ENCODE measurements at places on chromosomes 1 and 21.

DNA sequence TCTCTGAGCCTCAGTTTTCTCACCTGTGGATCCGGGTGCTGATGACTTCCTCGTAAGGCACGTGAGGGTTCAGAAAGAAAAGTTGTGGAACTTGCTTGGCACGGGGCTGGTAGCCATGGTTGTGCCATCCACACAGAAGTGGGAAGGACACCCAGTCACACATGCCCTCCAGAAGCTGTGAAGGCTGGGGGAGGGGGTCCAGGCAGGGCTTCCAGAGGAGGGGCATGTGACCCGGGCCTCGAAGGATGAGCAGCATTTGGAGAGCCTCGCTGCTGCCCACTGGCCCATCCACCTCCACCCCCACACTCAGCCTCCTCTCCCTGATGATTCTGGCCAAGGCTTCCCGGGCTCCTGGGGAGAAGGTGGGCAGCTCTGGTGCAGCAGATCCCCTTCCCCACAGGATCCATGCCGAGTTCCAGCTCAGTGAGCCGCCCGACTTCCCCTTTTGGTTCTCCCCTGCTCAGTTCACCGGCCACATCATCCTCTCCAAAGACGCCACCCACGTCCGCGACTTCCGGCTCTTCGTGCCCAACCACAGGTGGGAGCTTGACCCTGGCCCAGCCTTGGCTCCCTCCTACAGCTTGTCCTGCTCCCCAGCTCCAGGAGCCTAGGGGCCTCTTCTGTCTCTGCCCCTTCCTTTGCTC is 9.4 kb downstream of the SELENON start:
- no peak for DNase-seq

DNA sequence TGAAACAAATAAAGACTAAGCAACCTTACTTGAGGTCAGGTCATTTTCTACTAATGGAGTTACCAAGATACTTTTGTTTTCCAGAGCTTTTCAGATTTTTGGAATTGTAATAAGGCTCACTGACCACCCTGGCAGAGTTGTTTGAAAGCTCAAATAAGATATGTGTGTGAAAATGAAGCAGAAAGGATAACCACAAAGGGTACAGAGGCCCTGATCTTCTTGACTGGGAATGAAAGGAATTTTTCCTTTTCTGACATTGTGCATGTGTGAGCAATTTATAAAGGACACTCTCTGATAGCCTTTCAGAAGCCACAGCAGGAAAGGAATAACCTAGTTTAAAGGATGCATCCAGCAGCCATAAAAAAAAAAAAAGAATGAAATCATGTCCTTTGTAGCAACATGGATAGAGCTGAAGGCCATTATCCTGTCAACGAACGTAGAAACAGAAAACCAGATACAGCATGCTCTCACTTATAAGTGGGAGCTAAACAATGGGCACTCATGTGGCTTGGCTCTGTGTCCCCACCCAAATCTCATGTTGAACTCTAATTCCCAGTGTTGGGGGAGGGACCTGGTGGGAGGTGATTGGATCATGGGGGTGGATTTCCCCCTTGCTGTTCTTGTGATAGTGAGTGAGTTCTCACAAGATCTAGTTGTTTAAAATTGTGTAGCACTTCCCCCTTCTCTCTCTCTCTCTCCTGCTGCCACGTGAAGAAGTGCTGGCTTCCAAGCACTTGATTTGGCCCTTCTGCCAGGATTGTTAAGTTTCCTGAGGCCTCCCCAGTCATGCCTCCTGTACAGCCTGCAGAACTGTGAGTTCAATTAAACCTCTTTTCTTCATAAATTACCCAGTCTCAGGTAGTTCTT is 3.1 kb upstream of the SRP9 start:
- DNase-seq, result no peak

- DNase-seq, result no peak
Measured at GRCh38 chr1:178540646-178541045, 27.7 kb downstream of the TEX35 start.

GRCh38 chr1:45306319-45306718 is 20.4 kb upstream of the HPDL start:
- DNase-seq, result no peak

GRCh38 chr1:34800214-34800613 is 7.4 kb downstream of the GJA4 start:
- no peak for DNase-seq

DNA sequence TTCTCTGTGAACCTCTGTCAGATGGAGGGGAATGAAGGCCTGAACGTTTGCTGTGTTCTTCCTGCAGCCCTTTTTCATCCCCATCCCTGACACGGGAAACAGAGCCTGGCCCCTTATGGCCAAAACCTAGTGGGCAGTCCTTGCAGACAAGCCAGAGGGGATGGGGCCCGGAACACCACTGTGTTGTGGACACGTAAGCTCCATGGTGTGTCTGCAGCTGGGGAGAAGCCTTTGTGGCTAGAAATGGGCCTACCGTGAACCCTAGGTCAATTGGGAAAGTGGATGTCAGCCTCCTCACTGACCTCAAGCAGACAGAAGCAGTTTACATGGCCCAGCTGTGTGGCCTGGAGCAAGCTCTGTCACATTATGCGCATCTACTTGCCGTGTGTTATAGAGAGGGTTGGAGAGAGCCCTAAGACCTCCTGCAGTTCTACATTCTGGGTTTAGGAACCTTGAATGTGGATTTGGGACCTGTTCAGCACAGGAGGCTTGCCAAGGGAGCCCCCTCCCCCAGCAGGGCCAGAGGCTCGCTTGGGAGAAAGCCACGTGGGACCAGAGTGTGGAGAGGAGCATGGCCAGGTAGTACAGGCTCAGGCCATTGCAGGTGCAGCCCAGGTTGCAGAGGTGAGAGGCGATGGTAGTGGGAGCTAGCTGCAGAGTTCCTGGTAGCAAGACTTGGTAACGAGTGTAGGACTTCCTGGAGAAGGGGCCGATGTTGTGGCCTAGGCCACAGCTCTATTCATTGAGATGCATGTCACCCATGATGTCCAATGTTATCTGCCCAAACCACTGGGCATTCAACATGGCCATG is 20.7 kb downstream of the PARS2 start:
- no peak for DNase-seq

- DNase-seq, result no peak
Measured at GRCh38 chr1:227778401-227778947, 37.0 kb upstream of the PRSS38 start.

- no peak for DNase-seq
Measured at GRCh38 chr1:85934516-85934915, 222.1 kb downstream of the COL24A1 start.

- DNase-seq, result no peak
Measured at GRCh38 chr1:32464191-32464715, 619 bp upstream of the ZBTB8B start.

DNA sequence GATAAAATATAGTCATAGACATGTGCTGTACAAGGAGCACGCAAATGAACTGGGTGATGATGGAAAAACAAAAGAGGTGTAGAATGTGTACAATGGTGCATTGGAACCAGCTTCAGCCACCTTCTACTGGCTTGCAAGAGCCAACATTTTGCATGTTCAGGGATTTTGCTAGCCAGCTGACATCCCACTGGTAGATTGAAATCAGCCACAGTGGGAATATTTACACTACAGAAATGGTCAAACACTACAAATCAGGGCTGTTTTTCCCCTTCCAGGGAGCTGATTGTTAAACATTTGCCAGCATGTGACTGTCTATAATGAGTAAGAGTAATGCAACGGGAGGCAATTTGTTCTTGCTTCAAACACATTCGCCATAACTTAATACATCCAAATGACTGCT is 23.2 kb downstream of the PMVK start:
- no peak for DNase-seq

- DNase-seq, result no peak
Measured at GRCh38 chr1:58905126-58905490, 121.3 kb upstream of the JUN start.

DNA sequence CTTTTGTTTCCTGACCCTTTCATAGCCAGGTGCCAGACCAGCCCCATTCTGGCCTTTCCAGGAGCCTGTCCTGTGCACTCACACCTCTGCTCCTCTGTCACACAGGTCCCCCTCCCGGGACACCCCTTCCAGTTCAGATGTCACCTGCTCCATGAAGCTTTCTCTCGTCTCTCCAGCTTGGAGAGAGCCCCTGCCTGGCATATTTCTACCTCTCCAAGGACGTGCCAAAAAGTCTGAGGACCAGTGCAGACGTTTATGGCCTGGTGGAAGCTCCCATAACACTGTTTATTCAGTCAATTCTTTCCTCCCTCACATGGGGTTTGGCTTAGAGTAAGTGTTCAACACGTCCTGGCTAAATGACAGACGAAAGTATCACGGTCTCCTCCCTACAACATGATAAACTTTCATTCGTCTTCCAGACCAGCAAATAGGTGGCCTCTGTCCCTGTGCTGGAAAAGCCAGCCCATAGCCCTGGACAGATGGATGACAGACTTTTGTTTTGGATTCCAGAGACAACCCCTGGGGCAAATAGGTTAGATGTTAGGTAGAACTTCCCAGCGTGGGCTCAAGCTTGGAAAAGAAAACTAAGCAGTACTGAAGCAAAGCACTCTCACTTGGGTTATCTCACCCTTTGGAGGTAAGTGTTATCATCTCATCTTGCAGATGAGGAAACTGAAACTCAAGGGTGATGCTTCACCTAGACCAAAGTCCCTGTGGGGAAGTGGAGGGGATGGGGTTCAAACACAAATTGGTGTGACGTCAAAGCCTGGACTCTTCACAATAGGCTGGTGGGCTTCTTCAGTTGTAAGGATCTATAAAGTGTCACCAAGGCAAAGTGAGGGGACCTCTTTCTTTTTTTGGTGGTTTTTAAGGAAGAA is 52.9 kb upstream of the ECE1 start:
- no peak for DNase-seq

- no peak for DNase-seq
Measured at GRCh38 chr1:233256191-233256590, 39.3 kb downstream of the PCNX2 start.

DNA sequence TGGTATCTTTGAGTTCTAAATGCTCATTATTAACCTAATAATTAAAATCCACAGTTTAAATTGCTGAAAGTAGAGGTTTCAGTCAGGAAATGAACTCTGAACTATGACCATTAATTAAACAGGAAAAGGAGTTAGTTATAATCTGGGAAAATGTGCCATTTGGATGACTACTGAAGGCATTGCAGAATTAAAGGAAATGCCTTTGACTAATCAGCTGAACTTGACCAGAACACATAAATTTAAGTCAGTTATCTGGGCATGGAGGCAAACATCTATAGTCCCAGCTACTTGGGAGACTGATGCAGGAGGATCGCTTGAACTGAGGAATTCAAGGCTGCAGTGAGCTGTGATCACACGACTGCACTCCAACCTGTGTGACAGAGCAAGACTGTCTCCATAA is 31.9 kb downstream of the SLC44A5 start:
- DNase-seq, result no peak

DNA sequence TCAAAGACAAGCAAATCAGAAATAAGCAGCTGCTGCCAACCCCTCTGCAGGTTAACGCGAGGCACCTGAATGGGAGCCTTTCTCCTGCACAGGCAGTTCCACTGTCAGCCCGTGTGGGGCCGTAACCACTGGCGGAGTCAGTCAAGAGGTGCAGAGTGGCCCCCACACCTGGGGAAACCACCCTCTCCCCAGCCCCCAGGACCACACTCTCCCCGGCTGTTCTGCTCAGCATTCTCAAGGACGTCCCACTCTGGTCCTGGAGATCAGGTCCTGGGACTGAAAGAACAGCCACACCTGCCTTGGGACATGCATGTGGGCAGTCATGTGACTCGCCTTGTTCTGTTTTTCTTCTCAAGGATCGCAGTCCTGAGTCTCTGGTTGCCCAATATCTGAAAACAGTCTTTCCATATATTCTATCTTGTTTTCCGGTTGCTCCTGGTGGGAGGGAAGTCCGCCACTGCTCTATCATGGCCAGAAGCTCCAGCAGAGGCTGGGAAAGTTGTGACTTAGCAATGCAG is 252.5 kb downstream of the PTPRU start:
- no peak for DNase-seq

DNA sequence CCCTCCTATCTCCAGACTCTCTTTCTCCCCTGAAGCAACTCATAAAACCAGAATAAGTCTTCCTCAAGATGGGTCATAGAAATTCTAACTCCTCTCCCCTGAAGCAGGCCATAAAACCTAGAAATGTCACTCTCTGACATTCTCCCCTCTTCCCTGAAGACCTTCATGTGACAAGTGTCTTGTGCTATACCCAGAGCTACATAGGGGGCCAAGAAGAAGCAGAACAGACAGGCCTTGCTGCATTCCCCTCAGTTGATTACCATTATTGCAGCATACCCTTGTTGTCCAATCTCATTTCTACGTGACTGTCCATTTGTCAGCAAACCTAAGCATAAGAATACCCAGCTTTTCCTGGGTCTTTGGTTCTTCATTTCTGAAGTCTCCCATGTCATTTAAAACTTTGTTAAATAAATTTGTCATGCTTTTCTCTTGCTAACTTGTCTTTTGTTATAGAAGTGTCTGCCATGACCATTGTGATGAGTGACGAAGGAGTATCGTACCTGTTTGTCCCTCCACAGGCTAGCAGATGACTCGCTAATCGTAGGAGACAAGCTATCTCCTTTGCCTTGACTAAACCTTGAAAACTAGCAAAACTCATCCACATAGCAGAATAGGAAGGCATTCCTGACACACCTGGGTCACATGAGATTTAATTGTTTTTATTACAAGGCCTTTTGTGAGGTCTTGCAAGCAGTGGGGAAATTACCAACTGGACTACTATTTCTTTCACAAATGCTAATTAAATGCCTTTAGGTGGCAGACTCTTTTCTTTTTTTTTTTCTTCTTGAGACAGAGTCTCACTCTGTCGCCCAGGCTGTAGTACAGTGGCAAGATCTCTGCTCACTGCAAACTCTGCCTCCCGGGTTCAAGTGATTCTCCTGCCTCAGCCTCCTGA is 39.4 kb upstream of the ZNF326 start:
- no peak for DNase-seq

DNA sequence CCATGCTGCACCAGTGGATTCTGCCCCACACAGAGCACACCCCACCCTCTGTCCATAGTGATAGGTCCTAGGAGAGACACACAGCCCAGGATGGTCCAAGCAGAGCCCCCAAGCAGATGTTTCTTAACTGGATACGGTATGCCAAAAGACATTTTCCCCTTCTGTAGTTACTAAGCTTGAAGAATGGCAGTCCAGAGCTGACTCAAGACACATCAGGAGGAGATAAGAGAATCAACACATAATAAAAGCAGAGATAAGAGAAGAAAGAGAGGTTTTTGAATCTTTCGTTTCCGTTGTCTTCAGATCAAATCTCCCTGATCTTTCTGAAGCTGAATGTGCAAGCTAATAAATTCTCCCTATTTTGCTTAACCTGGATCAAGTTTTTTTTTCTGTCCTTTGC is 21.8 kb upstream of the CASQ2 start:
- no peak for DNase-seq

DNA sequence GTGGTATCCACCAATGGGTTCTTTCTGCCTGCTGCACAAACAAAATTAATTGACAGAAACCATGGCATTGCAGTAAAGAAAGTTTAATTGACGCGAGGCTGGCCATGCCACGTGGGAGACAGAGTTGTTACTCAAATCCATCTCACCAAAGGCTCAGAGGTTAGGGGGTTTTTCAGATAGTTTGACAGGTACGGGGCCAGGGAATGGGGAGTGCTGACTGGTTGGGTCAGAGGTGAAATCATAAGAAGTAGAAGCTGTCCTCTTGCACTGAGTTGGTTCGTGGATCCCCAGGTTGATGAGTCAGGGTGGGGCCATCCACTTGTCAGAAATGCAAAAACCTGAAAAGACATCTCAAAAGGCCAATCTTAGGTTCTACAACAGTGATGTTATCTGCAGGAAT is 941 bp upstream of the TBCE start:
- DNase-seq, result no peak

GRCh38 chr1:148318123-148318903 is 164.8 kb downstream of the PPIAL4G start:
- peak; percentile 24 for DNase-seq

- DNase-seq, result no peak
Measured at GRCh38 chr1:205729945-205730610, 19.9 kb downstream of the NUCKS1 start.

All from effector CD8-positive, alpha-beta T cell (primary cell).